Thymus (tissue), 14 donors: ENCODE measurements at places on chromosomes 5 and 9. TPM values are rescaled to one million over a fixed set of nuclear protein-coding genes. Genes with fewer than 3 reads are reported as not detected.

DNA sequence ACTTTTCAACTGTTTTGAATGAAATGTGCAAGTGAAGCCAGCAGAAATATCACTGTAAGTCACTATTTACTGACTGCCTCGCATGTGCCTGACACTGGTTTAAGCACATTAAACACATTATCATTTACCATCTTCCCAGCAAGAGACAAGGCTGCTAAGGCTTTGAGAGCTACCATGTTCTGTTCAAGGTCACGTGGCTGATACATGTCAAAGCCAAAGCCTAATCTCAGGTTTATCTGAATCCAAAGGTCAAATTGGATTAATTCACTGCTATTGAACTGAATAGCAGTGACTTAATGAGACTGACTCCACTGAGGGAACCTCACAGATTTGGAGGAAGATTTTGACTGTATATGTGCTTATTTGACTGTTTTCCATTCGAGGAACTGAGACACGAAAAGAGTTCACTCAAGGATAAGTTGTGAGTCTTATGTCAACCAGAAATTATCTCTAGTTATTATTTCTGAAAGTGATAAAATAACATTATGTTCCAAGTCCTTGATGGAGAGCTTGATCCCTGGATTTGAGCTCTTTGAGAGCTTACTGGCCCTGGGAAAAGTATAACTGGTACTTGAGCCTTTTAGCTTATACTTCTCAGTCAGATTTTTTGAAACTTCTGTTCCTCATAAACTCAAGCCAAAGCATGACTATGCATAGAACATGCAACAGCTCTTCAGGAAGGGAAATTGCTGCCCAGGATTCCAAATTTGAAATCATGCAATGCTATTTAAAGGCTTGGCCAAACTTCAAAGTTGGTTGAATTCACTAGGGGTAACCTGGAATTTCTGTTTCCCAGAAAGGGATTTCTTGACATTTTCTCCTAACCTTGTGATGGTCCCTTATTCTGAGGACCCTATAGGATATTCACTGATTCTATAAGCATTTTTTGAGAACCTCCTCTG is 23.4 kb upstream of the ARHGAP26 start:
- no peak overlapping the region for H3K4me3 ChIP-seq
- H3K36me3 ChIP-seq, result no peaks in the 10 kb centered on the region
- no peaks in the 10 kb centered on the region for H3K4me1 ChIP-seq
- no peak overlapping the region for H3K27ac ChIP-seq
- DNase-seq, result no peak

DNA sequence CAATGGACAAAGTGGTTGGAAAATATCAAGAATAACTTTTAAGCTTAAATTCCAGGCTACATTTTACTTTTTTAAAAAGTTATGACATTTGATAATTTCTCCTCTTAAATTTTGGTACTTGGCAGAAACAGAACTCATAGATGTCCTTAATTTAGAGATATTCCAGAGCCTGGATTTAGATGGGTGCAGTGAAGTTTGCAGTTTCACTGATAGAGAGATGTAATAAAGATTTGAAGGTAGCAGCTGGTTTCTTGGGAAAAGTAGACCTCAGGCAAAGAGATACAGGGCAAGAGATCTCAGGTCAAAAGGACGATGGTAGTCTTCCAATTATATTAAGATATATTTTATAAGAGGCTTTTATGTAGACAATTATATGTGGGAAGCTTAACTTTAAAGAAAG is 134.6 kb downstream of the ISL1 start:
- no peaks in the 10 kb centered on the region for H3K36me3 ChIP-seq
- no peak overlapping the region for H3K4me3 ChIP-seq
- DNase-seq, result no peak
- H3K4me1 ChIP-seq, result no peaks in the 10 kb centered on the region
- H3K27ac ChIP-seq, result no peak overlapping the region

DNA sequence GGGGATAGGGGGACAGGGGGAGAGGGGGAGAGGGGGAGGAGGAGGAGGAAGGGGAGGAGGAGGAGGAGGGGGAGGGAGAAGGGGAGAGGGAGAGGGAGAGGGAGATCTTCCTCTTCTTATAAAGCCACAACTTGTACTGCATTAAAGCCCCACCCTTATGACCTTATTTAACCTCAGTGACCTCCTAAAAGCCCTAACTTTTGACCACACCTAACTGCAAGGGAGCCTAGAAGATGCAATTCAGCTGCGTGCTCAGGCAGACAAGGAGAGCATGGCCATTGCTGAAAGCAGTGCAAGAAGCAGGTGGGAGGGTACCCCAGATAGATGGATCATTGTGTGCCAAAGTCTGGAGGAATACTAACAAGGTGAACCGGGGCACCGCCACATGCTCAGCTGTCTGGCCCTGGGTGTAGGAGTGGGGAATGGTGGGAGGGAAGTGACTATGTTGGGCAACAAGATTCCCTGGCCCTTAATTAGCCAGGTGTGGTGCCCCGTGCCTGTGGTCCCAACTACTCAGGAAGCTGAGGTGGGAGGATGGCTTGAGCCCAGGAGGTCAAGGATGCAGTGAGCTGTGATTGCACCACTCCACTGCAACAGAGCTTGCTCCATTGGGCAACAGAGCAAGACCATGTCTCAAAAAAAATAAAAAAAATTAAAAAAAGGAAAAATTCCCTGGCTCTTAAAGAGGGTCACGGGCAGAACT is 125.4 kb upstream of the BOD1 start:
- H3K4me1 ChIP-seq, result no peaks in the 10 kb centered on the region
- H3K27me3 ChIP-seq, result no peaks in the 10 kb centered on the region
- no peak for DNase-seq
- H3K4me3 ChIP-seq, result no peak overlapping the region
- no peak overlapping the region for H3K27ac ChIP-seq

DNA sequence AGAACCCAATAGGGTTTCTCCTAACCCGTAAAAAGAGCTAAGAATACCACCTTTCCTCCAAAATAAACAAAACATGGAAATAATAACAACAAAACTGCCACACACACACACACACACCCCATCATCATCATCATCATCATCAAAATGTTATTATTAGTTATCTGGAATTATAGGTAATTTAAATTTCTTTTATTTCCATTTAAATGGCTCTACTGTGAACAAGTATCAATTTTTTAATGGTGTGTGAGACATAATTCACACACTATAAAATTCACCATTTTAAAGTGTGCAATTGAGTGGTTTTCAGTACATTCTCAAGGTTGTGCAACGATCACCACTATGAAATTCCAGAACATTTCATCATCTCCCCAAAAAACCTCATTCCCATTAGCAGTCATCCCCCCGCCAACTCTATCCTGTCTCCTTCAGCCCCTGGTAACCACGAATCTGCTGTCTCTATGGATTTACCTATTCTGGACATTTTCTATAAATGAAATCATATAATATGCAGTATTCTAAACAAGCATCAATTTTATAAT is 172.7 kb downstream of the ROR2 start:
- H3K4me3 ChIP-seq, result no peak overlapping the region
- DNase-seq, result no peak
- H3K4me1 ChIP-seq, result no peaks in the 10 kb centered on the region
- no peak overlapping the region for H3K27ac ChIP-seq

DNA sequence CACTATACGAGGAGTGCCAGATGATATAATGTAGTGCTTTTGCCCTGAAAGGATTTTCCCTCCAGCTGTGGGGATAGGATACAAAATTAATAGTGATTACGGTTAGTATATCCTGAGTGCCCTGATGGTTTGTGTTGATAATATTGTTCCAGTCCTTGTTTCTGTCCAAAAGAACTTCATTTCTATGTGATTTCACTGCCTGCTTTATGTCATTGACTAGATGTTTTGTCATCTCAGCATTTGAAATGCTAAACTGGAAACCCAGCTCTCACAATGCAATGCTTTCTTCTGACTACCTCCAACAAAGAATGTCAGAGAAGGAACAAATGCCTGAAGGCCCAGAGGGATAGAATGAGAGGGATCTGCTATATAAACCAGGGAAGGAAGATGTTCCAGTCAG is 177.8 kb downstream of the NIPBL start:
- peaks cover 15% of the 10 kb centered on the region for H3K36me3 ChIP-seq
- no peaks in the 10 kb centered on the region for H3K27me3 ChIP-seq
- H3K27ac ChIP-seq, result no peak overlapping the region
- DNase-seq, result no peak
- H3K4me1 ChIP-seq, result no peaks in the 10 kb centered on the region

DNA sequence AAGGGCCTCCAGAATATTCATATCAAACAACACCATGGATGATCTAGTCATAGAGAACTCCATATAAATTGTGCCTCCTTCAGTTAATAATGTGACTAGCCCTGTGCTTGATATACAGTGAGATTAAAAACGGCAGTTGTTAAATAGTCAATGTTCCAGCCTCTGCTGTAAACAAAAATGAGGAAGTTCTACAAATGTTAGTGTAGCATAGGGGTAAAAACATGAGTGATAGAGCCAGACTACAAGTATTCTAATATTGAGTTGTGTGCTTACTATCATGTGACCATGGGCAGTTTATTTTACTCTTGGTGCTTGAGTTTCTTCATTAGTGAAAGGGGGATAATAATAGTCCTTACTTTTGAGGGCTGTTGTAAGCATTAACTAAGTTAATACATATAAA is 43.3 kb upstream of the SLCO6A1 start:
- H3K4me1 ChIP-seq, result no peaks in the 10 kb centered on the region
- H3K4me3 ChIP-seq, result no peak overlapping the region
- no peak overlapping the region for H3K27ac ChIP-seq

- no peak overlapping the region for H3K4me3 ChIP-seq
- no peaks in the 10 kb centered on the region for H3K36me3 ChIP-seq
- no peaks in the 10 kb centered on the region for H3K4me1 ChIP-seq
- no peak for DNase-seq
- no peak overlapping the region for H3K27ac ChIP-seq
Measured at GRCh38 chr5:164060786-164061355, 555.5 kb downstream of the MAT2B start.

GRCh38 chr5:91418158-91418557 is 35.0 kb upstream of the ARRDC3 start:
- H3K36me3 ChIP-seq, result no peaks in the 10 kb centered on the region
- H3K27me3 ChIP-seq, result no peaks in the 10 kb centered on the region
- no peak overlapping the region for H3K27ac ChIP-seq
- no peak overlapping the region for H3K4me3 ChIP-seq

DNA sequence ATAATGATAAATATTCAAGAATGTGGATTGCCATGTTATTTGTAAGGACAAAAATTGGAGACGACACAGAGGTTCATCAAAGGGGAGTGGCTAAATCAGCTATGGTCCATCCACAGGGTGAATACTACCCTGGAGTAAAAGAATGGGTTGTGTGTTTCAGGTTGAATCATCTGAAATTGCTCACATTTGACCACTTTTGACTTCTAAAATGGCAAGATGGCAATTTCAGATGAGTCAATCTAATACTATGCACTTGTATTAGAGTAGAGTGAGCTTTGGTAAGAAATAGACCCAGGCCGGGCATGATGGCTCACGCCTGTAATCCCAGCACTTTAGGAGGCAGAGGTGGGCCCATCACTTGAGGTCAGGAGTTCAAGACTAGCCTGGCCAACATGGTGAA is 131.8 kb downstream of the GAPVD1 start:
- DNase-seq, result no peak
- H3K4me1 ChIP-seq, result no peaks in the 10 kb centered on the region
- no peak overlapping the region for H3K4me3 ChIP-seq
- no peaks in the 10 kb centered on the region for H3K36me3 ChIP-seq

The PCDHB8 gene
- polyA plus RNA-seq, result 0.05 TPM

DNA sequence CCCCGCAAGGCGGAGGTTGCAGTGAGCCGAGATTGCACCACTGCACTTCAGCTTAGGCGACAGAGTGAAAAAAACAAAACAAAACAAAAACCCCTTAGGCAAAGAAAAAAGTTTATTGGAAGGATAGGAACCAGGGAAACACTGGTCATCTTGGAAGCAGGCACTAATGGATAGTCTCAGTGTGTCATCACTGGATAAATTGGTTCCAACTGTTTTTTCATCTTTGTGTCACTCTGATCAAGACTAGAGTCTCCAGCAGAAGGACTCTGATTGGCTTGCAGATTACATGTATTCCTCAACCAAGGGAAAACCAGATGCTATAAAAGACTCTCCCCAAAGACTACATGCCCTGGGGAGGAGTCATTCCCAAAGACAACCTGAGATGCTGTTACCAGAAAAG is 35.0 kb upstream of the HMHB1 start:
- H3K4me1 ChIP-seq, result no peaks in the 10 kb centered on the region
- no peak overlapping the region for H3K4me3 ChIP-seq
- H3K27me3 ChIP-seq, result no peaks in the 10 kb centered on the region
- H3K36me3 ChIP-seq, result no peaks in the 10 kb centered on the region
- no peak for DNase-seq
- H3K27ac ChIP-seq, result no peak overlapping the region

- no peaks in the 10 kb centered on the region for H3K4me1 ChIP-seq
- H3K27me3 ChIP-seq, result no peaks in the 10 kb centered on the region
- no peak overlapping the region for H3K4me3 ChIP-seq
- no peak for DNase-seq
Measured at GRCh38 chr5:115713408-115713807, 87.6 kb upstream of the TMED7 start.

DNA sequence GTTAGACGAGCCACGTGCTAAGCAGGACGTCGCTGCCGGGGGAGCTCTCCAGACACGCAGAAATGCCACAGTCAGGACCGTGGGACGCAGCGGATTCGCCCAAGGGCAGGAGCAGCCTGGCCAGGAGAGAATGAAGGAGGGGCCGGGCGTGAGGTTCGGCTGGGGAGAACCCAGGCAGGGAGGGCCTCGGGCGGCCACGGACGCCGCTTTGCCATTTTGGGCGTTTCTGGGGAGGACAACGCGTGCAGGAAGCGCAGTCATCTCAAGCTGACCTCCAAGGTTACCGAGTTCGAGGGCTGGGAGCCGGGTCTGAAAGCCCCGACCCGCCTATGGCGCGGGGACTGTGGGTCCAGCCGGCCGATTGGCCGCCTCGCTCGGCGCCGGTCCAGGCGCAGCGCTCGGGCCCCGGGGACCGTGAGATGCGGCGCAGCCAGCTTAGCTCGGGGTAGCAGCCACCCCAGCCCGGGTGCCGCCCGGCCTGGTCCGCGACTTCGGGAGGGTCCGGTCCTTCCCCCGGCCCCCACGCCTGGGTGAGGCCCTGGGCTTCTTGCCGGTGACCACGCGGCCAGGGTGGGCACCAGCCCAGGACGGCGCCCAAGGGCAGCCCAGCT is 760 bp upstream of the MAN1B1 start:
- H3K27ac ChIP-seq, result no peak overlapping the region
- peaks cover 20% of the 10 kb centered on the region for H3K4me1 ChIP-seq
- peaks cover 31% of the 10 kb centered on the region for H3K27me3 ChIP-seq
- peaks cover 2% of the 10 kb centered on the region for H3K36me3 ChIP-seq
- no peak for DNase-seq

GRCh38 chr5:66322786-66323528 is 178.9 kb downstream of the SREK1 start:
- no peak for DNase-seq
- H3K27ac ChIP-seq, result no peak overlapping the region
- no peaks in the 10 kb centered on the region for H3K27me3 ChIP-seq
- no peaks in the 10 kb centered on the region for H3K4me1 ChIP-seq

DNA sequence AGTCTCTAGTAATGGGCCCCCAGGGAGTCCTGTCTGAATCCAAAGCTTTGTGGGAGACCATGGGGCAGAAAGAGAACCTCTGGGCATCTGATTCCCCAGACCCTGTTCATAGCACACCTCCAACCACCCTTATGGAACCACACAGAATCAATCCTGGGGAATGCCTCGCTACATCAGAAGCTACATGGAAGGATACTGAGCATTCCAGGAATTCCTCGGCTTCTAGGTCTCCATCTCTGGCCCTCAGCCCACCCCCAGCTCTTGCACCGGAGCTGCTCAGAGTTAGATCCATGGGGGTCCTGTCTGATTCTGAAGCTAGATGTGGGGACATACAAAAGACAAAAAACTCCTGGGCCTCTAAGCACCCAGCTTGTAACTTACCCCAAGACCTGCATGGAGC is 28.4 kb downstream of the VCP start:
- no peak for DNase-seq
- no peak overlapping the region for H3K4me3 ChIP-seq
- H3K4me1 ChIP-seq, result peaks cover 10% of the 10 kb centered on the region
- H3K36me3 ChIP-seq, result peaks cover 37% of the 10 kb centered on the region
- no peaks in the 10 kb centered on the region for H3K27me3 ChIP-seq

The ISOC1 gene
- polyA plus RNA-seq, result 29.0 TPM
